ENCODE measurements at places on chromosomes 7 and 10. TPM values are rescaled to one million over a fixed set of nuclear protein-coding genes. Genes with fewer than 3 reads are reported as not detected.

The ERLIN1 gene
- total RNA-seq = 9.8 TPM

The ATG9B gene
- 1.9 TPM for total RNA-seq

GRCh38 chr10:60289800-60290199 is 99.9 kb downstream of the ANK3 start:
- no peak for DNase-seq

DNA sequence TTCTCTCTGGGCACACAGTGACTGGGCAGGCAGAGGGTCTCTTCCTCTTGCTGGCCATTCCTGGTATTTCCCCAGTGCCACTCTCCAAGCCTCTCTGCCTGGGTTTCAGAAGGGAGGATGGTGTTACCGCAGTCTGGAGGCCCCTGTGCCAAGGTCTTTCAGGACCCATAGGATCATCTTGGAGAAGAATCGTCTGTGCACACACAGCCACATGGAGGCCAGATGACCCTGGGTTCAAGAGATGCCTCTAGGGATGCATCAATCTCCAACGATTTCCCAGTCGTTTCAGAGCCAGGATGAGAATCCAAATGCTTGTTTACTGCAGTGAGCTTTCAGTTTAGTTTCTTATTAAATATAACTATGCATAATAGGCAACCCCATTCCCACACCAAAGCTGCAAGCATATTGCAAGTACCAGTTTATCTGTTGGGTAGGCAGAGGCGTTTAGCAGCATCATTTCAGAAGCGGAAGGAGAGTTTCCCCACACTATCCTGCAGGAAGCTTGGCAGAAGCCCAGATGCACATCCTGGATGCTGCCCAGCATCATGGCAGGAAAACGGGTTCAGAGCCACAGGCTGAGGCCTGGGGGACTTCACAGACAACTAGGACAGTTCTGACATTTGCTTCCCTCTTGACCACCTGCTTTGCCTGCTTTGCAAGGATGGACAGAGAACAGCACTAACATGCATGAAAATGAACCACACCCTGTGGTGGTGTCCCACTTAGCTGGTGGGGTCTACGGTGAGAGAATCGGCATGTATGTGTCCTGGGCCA is 134.7 kb upstream of the FAM20C start:
- no peak for DNase-seq
